Spleen (tissue), 13 donors: ENCODE measurements at places on chromosomes 3 and 15. TPM values are rescaled to one million over a fixed set of nuclear protein-coding genes. Genes with fewer than 3 reads are reported as not detected.
A peak's percentile ranks its signal among the peaks of the same experiment; 100 is the strongest.

DNA sequence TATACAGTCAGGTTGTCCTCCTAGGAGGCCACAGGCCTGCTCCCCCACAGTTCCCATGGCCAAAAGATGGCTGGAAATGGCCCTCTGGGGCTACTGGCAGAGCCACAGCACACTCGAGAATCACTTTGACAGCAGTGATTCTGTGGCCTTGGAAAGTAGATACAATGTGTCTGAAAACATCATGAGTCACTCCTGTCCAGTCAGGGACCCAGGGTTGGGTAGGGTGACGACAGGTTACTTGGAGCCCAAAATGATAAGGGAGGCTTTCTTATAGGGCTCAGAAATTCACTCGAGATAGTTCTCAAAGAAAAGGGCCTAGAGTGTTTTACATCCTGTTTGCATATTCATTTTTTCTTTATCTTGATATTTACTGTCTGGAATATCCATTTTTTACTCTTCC, 24.3 kb downstream of the MRPS25 start:
- no peak overlapping the region for H3K4me3 ChIP-seq
- H3K27me3 ChIP-seq: no peaks in the 10 kb centered on the region
- H3K27ac ChIP-seq: no peak overlapping the region
- DNase-seq: no peak
- H3K36me3 ChIP-seq: peaks cover 100% of the 10 kb centered on the region

- H3K36me3 ChIP-seq: no peaks in the 10 kb centered on the region
- no peak overlapping the region for H3K27ac ChIP-seq
- peaks cover 9% of the 10 kb centered on the region for H3K4me1 ChIP-seq
Observed at GRCh38 chr3:126880901-126881300, 102.0 kb upstream of the PLXNA1 start.

DNA sequence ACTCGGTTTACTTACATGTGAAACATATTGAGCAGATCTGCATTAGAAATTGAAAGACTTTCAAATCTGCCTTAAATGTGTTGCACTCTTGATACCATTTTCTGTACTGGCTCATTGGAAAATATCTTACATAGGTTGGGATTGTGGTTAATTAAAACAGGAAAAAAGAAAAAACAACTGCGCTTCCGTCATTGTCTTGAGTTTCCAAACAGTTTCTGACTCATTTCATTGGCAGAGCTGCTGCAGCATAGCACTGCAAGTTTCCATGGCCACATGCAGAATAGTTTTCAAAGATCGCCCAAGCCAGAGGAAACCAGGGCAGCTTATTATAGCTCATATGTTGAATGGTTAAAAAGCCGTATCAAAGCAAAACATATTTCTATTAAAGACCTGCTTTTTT, 446.6 kb upstream of the BCHE start:
- no peak overlapping the region for H3K27ac ChIP-seq
- H3K27me3 ChIP-seq: no peaks in the 10 kb centered on the region
- H3K36me3 ChIP-seq: no peaks in the 10 kb centered on the region
- no peaks in the 10 kb centered on the region for H3K4me1 ChIP-seq
- DNase-seq: no peak
- H3K4me3 ChIP-seq: no peak overlapping the region

- H3K4me3 ChIP-seq: no peak overlapping the region
- no peaks in the 10 kb centered on the region for H3K36me3 ChIP-seq
- DNase-seq: peak; percentile 65
- H3K27me3 ChIP-seq: no peaks in the 10 kb centered on the region
- H3K27ac ChIP-seq: no peak overlapping the region
- no peaks in the 10 kb centered on the region for H3K4me1 ChIP-seq
Observed at GRCh38 chr3:127375151-127375930, 87.5 kb upstream of the PRR20G start.

GRCh38 chr15:74396445-74397238, 29.2 kb upstream of the CYP11A1 start:
- peaks cover 56% of the 10 kb centered on the region for H3K4me1 ChIP-seq
- H3K27ac ChIP-seq: peak overlapping the region; percentile 80
- peak; percentile 89 for DNase-seq
- no peaks in the 10 kb centered on the region for H3K36me3 ChIP-seq

DNA sequence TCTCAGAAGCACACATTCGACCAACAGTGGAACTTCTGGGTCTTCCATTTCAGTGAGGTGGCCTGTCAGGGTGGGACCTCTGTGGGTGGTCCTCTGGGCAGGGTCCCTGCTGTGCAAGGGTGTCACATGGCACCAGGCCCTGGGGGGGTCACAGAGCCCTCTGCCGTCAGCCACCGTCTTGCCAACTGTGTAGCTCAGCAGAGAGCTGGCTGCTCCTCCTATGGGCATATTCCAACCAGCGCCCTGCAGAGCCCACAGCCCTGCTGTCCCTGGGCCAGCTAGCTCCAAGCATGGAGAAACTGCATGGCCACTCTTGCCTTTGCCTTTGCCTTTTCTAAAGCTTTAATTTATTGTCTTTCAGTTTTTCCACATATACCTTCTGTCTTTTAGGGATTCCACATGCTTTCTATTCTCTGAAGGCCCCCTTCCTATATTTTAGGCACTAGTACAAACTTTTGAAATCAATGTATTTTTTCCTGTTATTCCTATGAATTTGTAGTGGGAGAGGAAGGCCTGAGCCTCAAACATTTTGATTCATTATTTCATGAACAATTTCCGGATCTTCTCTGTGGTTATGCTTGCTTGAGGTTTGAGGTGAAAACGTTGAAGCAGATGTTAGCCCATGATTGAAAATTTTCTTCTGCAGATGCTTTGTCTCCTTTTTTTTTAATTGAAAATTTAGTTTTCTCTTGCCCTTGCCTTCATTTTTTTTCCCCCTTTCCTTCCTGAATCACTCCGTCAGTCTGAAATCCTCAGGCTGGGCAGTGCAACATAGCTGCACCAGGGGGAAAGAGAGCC, 11.7 kb downstream of the IQCF1 start:
- H3K27me3 ChIP-seq: peaks cover 25% of the 10 kb centered on the region
- no peaks in the 10 kb centered on the region for H3K36me3 ChIP-seq
- no peaks in the 10 kb centered on the region for H3K4me1 ChIP-seq
- no peak for DNase-seq
- no peak overlapping the region for H3K27ac ChIP-seq

- H3K27ac ChIP-seq: no peak overlapping the region
- no peaks in the 10 kb centered on the region for H3K4me1 ChIP-seq
- no peak for DNase-seq
- H3K36me3 ChIP-seq: no peaks in the 10 kb centered on the region
- no peaks in the 10 kb centered on the region for H3K27me3 ChIP-seq
Observed at GRCh38 chr3:129352650-129353588, 74.2 kb downstream of the HMCES start.

DNA sequence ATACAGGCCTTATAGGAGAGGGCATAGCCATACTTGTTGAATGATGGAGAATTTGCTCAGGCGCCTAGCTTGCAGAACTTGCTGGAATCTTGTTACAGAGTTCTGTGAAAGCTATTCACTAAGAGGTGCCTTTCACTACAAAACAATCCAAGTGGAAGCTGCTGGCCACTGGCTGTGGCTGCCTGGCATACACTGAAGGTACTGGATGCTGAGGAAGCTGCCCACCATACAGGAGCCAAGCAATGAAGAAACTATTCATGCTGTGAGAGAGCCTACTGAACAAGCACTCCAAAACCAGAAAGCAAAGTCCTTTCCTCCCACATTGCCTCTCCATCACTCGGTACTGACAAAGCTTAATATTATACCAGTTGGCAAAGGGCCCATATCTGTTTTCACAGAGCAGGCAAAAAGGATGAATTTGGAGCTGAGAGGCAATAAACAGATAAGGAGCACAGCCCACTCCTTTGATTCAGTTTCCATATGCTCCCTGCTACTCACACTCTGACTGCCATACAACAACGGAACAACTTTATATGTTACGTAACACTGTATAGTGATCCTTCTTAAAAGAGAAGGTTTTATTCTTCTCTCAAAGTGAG, 192.6 kb upstream of the ALCAM start:
- no peaks in the 10 kb centered on the region for H3K36me3 ChIP-seq
- no peak overlapping the region for H3K4me3 ChIP-seq
- no peak for DNase-seq
- H3K27ac ChIP-seq: no peak overlapping the region

- H3K4me1 ChIP-seq: no peaks in the 10 kb centered on the region
- no peak for DNase-seq
- H3K27me3 ChIP-seq: no peaks in the 10 kb centered on the region
- H3K4me3 ChIP-seq: no peak overlapping the region
Observed at GRCh38 chr3:6321999-6322398, 538.9 kb upstream of the GRM7 start.

DNA sequence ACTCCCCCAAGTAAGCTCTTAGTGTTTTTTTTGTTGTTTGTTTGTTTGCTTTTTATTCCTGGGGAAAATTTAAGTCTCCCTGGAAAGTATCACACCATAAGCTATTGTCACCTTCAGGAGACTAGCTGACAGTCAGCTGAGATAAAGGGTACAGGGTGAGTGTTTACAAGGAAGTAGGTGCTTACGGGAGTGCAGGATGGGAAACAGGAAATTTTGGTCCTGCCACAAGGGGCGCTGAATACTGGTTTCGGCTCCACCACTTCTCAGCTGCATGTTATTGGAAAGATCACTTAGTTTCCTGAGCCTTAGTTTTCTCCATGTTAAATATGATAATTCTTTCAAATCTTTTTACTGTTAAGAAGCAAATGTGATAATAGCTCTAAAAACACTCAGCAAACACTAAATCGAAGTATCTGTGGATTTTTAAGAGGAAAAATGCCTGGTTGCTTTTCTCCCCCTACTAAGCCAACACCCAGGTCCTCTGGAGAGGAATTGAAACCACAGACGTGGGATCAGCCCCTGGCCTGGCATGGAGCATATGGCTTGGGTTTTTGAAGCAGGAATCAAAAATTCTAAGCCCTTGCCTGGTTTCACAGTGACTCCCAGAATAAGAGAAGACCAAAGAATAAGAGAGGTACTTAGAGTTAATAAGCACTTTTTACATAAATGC, 90.7 kb downstream of the SCN11A start:
- no peaks in the 10 kb centered on the region for H3K4me1 ChIP-seq
- H3K36me3 ChIP-seq: no peaks in the 10 kb centered on the region
- no peak overlapping the region for H3K4me3 ChIP-seq
- peak overlapping the region; percentile 48 for H3K27ac ChIP-seq
- no peak for DNase-seq

DNA sequence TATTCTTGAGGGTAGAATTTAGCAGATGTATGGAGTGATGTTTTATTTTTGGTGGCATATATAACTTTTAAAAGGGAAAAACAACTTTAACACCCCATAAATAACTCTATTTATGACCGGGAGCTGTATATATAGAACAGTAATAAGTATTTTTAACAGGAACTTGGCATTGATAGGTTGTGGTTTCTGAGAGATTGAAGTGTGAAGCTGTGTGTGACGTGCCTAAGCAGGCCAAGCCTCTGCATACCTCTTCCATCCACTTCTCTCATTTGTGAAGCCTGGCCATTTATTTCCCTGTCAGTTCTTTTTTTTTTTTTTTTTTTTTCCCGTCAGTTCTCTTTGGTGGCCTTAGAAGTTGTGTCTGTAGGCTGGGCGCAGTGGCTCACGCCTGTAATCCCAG, 23.0 kb downstream of the RBM5 start:
- no peaks in the 10 kb centered on the region for H3K27me3 ChIP-seq
- H3K4me3 ChIP-seq: no peak overlapping the region
- no peak for DNase-seq
- H3K27ac ChIP-seq: no peak overlapping the region

DNA sequence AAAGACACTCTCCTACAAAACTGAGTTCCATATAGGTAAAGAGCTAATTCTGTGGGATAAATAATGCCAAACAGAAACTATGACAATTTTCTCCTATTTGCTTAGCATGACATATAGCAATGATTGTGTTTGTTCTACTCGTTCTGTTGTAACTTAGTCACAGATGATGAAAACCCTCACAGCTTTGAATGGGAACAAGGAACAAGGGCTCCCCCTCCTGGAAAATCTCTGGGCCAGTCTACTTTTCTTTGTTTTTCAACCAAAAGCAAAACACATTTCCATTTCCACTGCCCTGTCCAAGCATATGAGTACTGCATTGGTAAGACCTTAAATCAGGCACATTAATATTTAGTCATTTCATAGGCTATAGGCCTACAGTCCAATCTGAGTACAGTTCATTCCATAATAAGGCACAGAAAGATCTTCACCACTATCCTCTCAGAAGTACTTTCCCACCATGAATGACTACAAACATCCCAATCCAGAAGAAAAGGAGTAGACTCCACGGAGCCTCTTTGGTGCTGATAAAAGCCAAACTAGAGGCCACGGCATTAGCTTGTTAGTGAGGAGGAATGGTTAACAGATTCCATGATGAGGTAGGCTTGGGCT, 67.1 kb downstream of the ATP8B4 start:
- peak overlapping the region; percentile 68 for H3K27ac ChIP-seq
- DNase-seq: no peak
- H3K27me3 ChIP-seq: no peaks in the 10 kb centered on the region
- peaks cover 32% of the 10 kb centered on the region for H3K4me1 ChIP-seq

Gene LRTM1
- total RNA-seq: 6.9 TPM

Gene VILL
- total RNA-seq: 15.9 TPM

Gene FAM174B
- 9.2 TPM for total RNA-seq

Gene PARP14
- total RNA-seq: 176 TPM

Gene ADGRG7
- total RNA-seq: not detected
